ENCODE measurements at places on chromosomes 6 and 20.
A peak's percentile ranks its signal among the peaks of the same experiment; 100 is the strongest.

- DNase-seq = no peak
Observed at GRCh38 chr6:17688481-17688880, 18.2 kb downstream of the NUP153 start.

DNA sequence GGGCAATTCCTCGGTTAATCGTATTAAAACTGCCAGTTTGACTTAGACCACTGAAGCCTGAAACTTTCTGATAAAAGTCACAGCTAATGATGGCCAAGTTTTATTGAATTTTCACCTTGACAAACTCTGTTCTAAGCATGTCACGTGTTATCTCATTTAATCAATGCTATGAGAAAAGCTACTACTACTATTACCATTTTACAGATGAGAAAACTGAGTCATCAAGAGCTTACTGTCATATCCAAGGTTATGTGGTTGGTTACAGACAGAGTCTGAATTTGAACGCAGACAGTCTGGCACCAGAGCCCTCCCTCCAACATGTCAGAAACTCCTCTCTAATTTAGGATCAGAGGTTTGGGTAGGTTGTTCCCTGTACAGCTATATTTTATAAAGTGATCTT, 4.3 kb downstream of the FAXC start:
- DNase-seq = no peak

DNA sequence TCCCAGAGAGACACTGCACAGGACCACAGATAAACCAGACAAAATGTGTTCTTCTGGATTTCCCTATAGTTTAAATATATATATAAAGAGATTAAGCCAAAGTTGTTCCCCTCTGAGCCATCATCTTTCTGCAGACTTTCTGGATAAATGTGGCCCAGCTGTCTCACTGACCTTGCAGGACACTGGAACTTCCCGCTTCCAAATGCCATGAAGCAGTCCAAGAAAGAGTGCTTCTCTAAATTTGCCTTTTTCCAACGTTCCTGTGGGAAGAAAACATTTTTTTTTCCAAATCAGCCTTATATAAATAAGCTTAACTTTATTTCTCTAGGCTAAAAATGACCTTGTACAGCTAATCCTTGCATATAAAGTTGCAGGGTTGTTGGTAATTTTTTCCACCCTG, 65.7 kb downstream of the CYP39A1 start:
- DNase-seq = no peak

- no peak for DNase-seq
Observed at GRCh38 chr6:127539272-127539671, 20.1 kb upstream of the MTCL3 start.

DNA sequence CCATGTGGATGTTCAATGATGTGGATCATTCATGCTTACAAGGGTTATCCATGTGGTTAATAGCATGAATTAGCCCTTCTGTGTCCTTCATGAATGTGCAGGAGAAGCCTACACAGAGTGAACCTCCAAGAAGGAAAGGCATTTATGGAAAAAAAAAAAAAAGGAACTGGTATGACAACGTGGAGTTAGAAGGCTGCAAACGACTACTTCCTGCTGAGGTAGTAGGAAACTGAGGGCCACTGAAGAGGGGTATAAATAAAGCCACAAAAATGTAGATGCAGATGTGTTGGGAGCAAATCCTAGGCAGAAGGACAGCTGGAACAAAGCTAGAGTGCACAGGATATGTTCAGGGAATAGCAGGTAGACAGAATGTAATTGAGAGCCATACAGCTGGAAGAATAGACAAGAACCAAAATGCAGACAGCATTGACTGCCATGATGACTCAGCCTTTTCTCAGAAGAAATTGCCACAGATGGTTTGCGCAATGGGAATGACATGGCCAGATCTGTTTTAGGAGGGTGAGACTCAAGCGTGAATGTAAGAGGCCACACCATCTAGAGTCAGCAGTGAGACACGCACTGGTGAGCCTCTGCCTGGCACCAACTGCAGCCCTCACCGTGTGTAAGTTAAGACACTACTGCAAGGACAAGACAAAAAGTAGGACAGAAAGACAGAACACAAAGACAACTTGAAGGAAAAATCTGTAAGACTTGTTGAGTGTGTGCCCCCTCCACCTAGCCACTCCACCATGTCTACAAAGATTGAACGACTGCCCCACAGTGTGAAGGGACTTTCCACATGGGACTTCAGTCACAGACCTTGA, 79.8 kb downstream of the KIF13A start:
- no peak for DNase-seq

GRCh38 chr6:141401851-141402250, 730.9 kb upstream of the GJE1 start:
- no peak for DNase-seq

- DNase-seq = no peak
Observed at GRCh38 chr20:45111799-45112471, 3.0 kb downstream of the WFDC5 start.

- DNase-seq = no peak
Observed at GRCh38 chr6:114816678-114817077, 473.9 kb upstream of the HS3ST5 start.

GRCh38 chr20:22795871-22796270, 211.5 kb upstream of the FOXA2 start:
- no peak for DNase-seq

GRCh38 chr6:100472674-100473073, 8.0 kb upstream of the SIM1 start:
- DNase-seq = no peak

- DNase-seq = no peak
Observed at GRCh38 chr6:7479801-7480266, 61.6 kb upstream of the DSP start.

GRCh38 chr6:64721865-64722264, 985.2 kb downstream of the EYS start:
- DNase-seq = no peak

DNA sequence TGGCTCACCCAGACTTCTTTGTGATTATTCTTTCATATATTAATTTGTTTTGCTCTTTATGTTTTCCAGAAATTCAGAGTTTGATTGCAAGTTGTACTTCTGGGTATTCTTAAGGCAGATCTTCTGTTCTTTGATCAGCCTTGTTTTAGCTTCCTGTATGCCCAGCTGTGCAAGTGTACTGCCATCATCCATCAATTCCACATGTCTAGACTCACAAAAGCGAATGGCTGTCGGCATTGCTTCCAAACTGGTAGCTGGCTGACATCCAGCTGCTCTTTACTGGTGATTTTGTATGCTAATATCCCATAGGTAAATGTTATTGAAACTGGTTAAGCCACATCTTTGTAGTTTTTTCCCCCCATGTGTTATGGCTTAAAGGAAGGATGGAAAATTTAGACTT, 1084.8 kb upstream of the CITED2 start:
- no peak for DNase-seq

DNA sequence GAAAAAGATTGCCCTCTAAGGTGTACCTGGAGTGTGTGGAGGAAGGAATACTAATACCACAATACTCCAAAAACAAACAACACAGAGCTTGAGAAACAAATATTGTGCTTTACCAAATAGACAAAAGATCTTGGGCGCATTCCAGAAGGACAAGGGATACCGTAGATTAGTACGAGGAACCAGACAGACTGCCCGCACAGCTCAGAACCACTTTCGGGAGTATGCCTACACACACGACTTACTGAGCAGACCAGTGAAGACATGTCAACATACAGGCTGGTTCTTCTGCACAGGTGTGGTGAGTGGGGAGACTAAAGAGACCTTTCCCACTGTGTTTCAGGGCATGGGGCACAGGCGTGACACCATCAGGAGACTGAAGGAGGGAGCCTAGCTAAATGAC, 15.8 kb upstream of the FOXQ1 start:
- no peak for DNase-seq

GRCh38 chr20:56676001-56676400, 46.9 kb downstream of the TFAP2C start:
- no peak for DNase-seq

GRCh38 chr6:33276864-33277662, at the start of gene B3GALT4:
B3GALT4 (plus strand) TSS chr6:33277123; CDS start chr6:33277420, 297 bp downstream.
- peak; percentile 68 for DNase-seq

DNA sequence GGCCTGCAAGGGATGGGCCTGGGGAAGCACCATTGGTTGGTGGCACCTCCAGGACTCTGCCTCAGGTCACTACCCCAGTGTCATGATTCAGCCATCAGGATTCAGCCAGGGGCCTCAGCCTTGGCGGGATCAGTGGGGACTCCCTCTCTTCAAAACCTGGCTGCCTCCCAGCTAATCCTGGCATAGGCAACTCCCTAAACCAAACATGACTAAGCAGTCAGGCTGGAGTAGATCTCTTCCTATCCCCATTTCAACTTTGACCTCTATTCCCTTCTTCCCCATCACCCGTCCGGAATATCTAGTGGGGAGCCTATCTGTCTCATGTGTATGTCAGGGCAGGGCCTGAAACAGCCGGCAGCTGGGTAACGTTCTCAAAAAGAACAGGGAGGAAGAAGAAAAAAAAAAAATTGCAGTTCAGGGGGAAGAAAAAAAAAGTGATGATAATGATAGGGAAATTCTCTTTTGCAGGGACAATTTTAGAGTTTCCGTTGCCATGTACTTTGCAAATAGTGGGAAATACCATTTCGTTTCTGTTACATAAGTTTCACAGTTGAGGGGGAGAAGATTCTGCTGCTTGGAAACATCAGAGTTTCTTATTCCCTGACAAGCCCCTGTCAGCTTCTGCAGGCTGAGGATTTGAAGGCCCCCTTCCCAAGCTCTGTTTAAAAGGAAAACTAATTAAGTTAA, 4.1 kb upstream of the PREX1 start:
- no peak for DNase-seq

- no peak for DNase-seq
Observed at GRCh38 chr20:52823303-52823702, 148.9 kb upstream of the TSHZ2 start.

DNA sequence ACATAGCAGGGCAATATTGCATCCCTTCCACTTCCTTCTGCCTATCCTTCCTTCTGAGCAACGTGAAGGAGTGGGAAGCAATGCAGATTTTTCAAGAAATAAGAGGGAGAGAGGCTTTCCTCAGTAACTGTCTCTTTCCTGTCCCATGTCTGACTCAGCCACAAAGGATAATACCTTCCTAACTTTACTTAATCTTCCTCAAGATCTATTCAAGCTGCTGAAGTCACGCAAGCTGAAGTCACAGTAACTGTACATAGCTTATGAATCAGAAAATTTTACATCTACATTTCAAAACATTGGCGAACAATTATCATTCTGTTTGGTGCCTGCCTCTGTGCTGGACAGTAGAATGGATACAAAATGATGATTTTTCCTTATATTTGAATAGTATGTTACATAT, 86.4 kb upstream of the POU3F2 start:
- no peak for DNase-seq

DNA sequence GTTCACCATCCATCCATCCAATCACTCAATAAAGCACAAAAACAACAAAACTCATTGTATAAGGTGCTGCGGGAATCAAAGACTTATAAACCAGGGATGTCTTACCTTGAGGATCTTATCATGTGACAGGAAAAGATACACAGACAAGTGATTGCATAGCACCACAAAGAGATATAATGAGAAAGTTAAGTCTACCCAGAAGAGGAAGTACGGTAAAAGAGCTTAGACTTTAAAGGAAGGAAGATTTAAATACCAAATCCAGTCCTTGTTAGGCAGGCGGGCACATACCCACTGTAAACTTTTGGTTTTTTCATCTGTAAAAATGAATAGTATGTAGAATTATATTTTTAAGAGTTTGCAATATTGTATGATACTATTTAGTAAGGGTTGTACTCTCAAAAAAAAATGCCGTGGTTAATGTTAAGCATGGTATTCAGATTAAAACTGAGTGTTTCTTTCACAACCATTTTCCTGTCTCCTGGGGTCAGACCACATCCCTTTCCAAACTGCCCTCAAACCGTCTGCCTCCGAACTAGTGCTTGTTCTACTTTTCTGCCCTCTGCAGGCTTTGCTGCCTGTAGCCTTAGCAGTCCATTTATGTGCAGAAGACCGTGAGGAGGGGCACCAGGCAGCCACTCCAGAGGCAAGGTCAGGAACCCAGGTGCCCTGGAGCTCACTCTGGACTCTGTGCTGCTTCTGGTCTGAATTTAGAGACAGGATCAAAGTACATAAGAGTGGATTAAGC, 179.5 kb upstream of the SYNDIG1 start:
- no peak for DNase-seq

DNA sequence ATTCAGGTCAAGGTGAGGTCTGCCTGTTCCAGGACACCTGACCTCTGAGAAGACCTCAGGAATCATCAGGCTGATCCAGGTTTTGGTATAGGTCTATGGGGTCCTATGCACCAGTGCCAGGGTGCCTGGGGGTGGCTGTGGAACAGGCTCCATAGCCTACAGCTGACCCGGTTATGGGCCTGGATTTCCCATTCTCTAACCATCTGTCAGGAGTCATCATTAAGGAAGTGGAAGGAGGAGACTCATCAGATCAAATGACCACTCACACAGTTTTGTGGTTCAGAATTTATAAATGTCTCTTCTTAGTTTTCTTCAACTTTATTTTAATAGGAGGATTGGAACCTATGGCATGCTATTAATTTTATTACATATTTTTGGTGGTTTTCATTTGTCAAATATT, 14.8 kb downstream of the PLA2G7 start:
- DNase-seq = no peak

DNA sequence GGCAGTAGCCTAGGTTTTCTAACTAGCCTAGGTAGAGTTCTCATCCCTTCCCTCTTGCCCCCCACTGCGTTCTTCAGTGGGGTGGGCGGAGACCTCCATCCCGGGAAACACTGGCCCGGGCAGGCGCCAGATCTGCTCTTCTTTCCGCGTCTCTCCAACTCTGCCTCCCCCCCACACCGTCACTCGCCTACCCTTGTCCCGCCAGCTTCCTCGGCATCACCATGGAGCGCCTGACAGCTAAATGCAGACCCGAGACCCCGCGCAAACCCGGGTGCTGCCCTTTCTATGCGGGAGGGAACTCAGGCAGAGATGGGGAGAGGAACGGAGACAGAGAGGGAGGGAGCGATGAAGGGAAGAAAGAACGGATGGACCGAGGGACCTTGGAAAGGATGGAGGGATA, 1494.8 kb upstream of the DEFB115 start:
- DNase-seq = no peak

DNA sequence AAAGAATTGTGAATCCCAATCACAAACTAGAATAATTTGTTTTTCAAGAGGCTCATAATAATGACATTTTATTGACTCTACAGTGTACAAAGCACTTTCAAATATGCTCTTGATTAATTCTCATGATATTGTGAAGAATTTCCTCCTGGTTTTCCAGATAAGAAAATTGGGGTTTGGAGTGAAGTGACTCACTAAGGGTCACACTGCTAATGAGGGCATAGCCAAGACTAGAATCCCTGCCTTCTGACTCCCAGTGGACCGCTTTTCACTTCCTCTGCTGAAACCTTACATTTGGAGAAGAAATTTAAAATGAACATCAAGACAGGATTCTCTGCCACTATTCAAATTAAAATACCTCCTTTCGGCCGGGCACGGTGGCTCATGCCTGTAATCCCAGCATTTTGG, 38.3 kb upstream of the LTV1 start:
- no peak for DNase-seq

GRCh38 chr6:112639391-112639831, 292.3 kb downstream of the RFPL4B start:
- no peak for DNase-seq

DNA sequence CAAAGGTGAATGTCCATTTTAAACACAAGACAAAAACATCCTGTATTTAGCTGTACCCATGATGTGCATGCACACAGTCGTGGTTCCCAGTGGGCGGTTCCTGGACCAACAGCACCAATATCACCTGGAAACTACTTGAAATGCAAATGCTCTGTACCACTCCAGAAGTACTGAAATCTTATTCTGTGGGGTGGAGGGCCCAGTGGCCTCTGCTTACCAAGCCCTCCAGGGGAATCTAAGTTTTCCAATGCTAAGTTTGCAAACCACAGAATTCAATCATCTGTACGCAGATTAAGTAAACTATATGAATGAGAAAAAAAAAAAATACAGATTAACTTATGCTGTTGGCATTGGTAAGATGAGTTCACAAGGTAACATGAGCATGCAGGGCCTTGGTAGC, 14.1 kb downstream of the TRMT6 start:
- DNase-seq = no peak

Data from stimulated activated CD4-positive, alpha-beta T cell treated with anti-CD3 and anti-CD28 coated beads, Interleukin-15, amount 100 ng/mL, for 1 hour (primary cell).